Stimulated activated CD4-positive, alpha-beta T cell treated with anti-CD3 and anti-CD28 coated beads, Interleukin-15, amount 100 ng/mL, for 1 hour (primary cell): ENCODE measurements at places on chromosomes 1 and 21.

DNA sequence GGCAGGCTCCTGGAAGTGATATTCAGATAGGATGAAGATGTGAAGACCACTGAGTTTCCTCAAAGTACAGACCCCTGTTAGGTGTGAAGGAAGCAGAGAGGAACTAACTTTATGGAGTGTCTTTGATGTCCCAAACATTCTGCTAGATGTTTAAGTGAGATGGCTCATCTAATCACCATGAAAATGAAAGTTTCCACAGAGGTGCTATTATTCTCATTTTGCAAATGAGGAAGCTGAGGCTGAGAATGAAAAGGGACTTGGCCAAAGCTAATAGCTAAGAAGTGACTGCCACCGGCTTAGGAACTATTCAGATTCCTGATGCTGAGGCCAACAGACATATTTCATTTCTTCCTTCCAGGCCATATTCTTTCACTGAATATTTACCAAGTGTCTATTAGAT is 45.9 kb upstream of the WLS start:
- DNase-seq, result no peak

DNA sequence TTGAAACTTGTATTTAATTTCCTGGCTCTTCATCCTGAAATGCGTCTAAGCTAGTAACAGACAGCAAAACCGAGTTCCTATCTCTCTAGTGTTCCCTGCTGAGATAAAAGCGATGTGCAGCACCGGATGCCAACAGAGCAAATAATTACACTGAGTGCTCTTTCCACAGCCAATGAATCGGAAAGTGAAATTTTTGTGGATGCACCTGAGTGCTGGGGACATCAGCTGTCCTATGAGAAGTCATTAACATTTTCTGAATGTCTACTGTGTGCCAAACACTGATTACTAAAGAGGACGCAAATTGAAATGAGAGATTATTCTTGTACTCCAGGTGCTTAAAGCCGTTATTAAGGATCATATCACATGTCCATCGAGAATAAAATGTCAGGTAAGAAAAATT is 278.0 kb downstream of the RGS7 start:
- no peak for DNase-seq

GRCh38 chr21:32878661-32879060 is 107.1 kb upstream of the PAXBP1 start:
- DNase-seq, result no peak

GRCh38 chr1:64499966-64500365 is 30.0 kb downstream of the CACHD1 start:
- no peak for DNase-seq

GRCh38 chr1:227994632-227995300 is 12.0 kb upstream of the WNT3A start:
- DNase-seq, result no peak

GRCh38 chr1:235566084-235566483 is 61.8 kb upstream of the B3GALNT2 start:
- no peak for DNase-seq

DNA sequence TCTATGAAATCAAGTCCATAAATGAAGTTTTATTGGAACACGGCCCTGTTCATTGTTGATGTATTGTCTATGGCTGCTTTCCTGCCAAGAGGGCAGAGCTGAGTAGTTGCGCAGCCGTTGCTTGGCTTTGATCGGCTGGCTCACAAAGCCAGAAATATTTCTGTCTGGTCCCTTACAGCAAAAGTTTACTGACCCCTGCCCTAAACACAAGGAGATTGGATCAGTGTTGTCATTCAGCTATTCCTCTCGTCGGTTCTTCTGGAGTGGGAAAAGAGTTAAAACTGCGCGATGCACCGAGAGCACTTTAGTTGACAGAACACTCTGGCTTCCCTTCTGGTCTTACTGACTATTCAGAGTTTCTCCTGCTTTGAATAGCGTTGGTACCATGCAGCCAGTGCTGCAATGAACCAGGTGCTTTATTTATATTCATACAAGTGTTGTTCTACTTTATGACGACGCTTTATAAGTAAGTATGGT is 868 bp downstream of the ZBTB40 start:
- DNase-seq, result no peak

GRCh38 chr1:174916846-174917245 is 82.9 kb upstream of the CACYBP start:
- no peak for DNase-seq

DNA sequence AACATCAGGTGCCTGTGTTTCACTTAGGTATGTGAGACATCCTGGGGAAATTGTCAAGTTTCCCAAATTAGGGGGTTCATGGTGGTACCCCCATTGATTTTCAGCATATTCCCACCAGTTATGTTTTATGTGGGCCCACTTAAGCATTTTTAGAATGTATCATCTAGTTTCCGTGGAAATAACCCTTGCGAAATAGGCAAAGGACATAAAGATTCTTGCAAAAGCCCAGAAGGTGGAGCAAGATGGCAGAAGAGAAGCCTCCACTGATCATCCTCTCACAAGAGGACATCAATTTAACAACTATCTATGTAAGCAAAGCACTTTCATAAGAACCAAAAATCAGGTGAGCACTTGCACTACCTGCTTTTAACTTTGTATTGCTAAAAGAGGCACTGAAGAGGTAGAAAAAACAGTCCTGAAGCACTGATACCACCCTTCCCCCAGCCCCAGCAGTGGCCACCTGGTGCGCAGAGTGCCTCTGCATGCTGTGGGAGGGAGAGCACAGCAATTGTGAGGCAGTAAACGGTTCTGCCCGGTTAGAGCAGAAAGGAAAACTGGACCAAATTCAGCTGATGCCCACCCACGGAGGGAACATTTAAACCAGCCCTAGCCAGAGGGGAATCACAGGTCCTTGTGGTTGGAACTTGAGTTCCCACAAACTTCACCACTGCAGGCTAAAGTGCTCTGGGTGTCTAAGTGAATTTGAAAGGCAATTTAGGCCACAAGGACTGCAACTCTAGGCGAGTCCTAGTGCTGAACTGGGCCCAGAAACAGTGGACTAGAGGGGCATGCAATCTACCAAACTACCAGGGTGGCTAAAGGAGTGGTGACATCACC is 23.2 kb downstream of the MCOLN2 start:
- no peak for DNase-seq

DNA sequence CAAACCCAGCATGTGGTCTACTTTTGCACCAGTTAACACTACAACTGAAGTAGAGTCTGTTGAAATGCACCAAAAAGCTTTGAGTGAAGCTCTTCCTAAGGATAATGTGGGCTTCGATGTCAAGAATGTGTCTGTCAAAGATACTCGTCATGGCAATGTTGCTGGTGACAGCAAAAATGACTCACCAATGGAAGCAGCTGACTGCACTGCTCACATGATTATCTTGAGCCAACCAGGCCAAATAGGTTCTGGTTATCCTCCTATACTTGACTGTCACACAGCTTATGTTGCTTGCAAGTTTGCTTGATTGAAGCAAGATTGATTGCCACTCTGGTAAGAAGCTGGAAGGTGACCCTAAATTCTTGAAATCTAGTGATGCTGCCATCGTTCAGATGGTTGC is 85.2 kb downstream of the DENND1B start:
- no peak for DNase-seq

- peak; percentile 63 for DNase-seq
These were observed 15.2 kb downstream of the BCAN start for GRCh38 chr1:156656806-156657740.

GRCh38 chr1:204996981-204997380 is 46.0 kb upstream of the CNTN2 start:
- DNase-seq, result no peak

DNA sequence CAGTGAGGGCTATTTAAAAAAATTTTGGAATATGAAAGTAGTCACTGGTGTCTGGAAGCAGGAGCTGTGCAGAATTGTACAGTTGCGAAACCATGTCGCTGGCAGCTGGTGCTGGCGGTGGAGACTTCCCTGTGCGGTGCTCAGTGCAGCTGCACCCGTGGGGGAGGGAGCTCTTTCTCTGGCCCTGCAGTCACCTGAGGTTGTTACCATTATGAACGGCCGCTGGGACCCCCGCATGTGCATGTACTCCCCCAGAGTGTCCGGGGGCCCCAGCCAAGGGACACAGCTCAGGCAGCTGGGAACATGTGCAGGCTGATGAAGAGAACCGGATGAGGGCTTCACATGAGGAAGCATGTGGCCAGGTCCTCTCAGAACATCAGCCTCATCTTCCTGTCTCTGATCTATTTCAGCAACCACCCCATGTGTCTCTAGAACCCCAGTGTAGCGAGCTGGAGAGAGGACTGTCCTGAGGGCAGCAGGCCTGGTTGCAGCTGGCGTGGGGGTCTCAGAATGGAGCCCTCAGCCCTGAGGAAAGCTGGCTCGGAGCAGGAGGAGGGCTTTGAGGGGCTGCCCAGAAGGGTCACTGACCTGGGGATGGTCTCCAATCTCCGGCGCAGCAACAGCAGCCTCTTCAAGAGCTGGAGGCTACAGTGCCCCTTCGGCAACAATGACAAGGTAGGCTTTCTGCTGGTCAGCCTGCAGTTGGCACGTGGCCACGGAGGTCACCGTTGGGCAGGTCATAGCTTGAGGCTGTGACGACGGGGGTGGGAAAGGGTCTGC is at the start of gene TRPM2:
TRPM2 (plus strand) TSS at position 431 of the 780 bp plus-strand sequence; CDS start at position 511, 80 bp downstream.
- no peak for DNase-seq

GRCh38 chr21:33734818-33735217 is 92.5 kb downstream of the ITSN1 start:
- DNase-seq, result no peak

- DNase-seq, result no peak
These were observed 36.3 kb upstream of the AHCYL1 start for GRCh38 chr1:109948285-109948630.

DNA sequence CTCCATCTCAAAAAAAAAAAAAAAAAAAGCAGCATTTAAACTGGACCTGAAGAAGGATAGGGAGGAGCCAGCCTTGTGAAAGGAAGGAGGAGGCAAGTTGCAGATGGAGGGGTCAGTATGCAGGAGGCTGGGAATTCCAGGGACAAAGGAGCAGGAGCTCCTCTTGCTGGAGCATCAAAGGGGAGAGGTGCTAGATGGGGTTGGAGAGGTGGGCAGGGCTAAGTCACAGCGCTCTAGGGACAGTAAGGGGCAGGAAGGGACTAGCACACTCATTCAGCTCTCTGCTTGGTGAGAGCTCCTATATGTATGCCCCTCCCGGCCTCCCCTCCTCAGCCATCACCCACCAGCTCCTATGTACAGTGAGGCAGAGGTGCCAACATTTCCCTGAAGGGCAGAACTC is 26.8 kb downstream of the MAP7D1 start:
- DNase-seq, result no peak

DNA sequence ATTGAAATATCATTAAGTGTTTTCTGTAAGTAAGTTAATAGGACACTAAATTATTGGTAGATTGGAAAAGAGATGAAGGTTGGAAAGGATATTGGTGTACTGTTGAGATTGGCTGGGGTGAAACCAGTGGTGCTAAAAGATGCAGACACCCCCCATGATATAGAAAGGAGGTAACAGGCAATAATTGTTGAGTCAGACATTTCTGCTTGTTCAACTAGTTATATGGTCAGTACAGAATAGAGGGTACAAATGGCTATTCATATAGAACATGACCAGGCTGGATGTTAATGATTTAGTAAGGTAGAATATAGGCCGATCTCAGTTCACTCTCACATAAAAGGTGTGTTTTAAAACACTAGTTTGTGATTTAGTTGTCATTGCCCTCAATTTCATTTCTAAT is 104.5 kb downstream of the POU2F1 start:
- no peak for DNase-seq

GRCh38 chr1:64527165-64527564 is 57.2 kb downstream of the CACHD1 start:
- no peak for DNase-seq

GRCh38 chr1:31866450-31867032 is 50.7 kb upstream of the SPOCD1 start:
- no peak for DNase-seq

GRCh38 chr1:58981392-58981791 is 197.5 kb upstream of the JUN start:
- DNase-seq, result no peak

GRCh38 chr1:51963592-51964308 is 26.8 kb downstream of the RAB3B start:
- no peak for DNase-seq

DNA sequence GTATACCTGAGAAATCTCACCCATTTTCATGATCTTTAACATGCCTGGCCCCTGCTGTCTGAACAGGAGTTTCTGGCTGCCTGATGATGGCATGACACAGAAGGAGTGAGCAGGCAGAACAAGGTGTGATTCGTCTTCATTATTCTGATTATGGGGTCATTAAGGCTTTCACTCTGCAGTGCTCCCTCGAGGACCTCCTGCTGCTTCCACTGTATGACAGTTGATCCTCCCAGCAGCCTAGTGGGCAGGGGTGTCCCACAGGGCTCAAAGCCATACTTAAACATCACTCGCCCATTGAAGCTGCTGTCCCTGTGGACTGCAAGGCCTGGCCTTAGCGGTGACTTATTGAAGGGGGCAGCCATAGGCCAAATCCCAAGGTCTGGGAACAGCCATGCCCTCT is 12.7 kb upstream of the PARS2 start:
- DNase-seq, result no peak

DNA sequence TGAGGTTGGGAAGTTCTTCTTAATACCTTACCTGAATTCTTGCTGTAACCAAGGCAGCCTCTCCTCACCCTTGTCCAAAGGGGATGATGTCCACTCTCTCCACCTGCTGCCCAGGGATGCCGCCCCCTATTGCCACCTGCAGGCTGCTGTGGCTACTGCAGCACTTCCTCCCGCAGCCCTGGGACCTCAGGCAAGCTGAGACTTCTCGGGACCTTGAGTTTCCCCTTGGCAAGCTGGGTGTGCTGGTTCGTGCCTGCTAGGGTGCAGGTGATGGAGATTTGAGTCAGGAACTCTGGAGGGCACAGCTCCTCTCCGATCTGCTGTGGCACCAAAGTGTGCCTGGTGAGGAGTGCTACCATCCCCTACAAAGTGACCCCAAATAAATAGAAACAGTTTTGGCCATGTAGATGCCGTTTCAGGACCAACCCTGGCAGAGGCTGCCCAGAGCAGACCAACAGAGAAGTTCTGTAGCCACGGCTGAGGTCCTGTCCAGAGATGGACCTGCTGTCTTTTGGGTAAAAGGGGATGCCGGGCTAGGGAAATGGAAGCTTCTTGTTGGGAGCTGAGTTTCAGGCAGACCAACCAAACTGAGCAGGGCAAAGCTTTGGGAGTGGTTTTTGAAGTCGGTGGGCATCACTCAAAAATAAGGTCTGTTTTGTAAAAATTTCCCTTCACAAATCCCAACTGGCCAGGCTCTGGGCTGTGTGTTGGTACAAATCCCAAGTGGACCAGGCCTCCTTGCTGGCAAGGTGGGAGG is 31.7 kb downstream of the RUNX3 start:
- DNase-seq, result no peak

GRCh38 chr1:61005614-61006580 is 76.5 kb upstream of the NFIA start:
- DNase-seq, result no peak

- DNase-seq, result no peak
These were observed 4.4 kb downstream of the HAX1 start for GRCh38 chr1:154276797-154277196.
